PC-9 (cell line): ENCODE measurements at places on chromosomes 7 and 10. TPM values are rescaled to one million over a fixed set of nuclear protein-coding genes. Genes with fewer than 3 reads are reported as not detected.

The WDR86 gene
- total RNA-seq, result 7.7 and 12.4 TPM in 2 replicates

The TACC2 gene
- total RNA-seq, result 15.8 and 19.6 TPM in 2 replicates

DNA sequence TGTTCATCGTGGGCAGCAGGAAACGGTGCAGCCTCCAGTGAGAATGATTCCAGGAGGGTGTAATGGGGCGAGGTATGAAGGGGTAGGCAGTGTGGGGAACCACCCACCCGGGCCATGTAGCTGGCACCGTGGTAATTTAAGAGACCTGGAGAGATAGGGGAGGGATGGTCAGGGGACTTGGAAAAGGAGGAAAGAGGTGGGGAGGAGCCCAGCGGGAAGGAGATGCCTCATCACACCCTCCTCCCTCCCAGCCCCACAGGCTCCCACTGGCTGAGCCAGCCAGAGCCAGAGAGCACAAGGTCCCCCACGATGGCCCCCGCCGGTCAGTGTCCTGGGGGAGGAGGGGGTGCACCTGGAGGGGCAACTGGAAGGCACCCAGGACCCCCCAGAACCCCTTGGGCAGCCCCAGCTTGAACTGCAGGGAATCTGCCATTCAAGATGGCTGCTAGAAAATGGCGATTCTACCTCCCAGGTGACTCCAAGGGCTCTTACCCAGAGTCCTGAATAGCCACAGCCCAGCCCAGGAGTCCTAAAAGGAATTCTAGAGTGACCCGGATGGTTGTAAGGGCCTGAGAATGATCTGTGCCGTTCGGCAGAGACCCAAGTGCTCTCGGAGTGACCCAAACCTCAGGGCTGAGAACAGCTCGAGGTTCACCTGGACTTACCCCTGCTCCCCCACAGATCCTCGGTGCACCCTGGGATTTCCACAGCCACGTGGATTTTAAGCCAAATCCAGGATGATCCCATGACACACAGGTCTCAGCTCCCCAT is 28.8 kb downstream of the CALML3 start:
- no peaks in the 10 kb centered on the region for H3K36me3 ChIP-seq
- no peak overlapping the region for H3K4me3 ChIP-seq
- H3K27me3 ChIP-seq, result no peaks in the 10 kb centered on the region
- DNase-seq, result no peak
- H3K27ac ChIP-seq, result peak overlapping the region; percentile 100

- no peak overlapping the region for H3K4me3 ChIP-seq
- no peaks in the 10 kb centered on the region for H3K4me1 ChIP-seq
- DNase-seq, result no peak
- no peak overlapping the region for H3K27ac ChIP-seq
Measured at GRCh38 chr7:156993021-156993924, 17.2 kb downstream of the MNX1 start.

GRCh38 chr7:135914346-135914745 is 62.8 kb downstream of the MTPN start:
- no peak for DNase-seq
- H3K4me1 ChIP-seq, result peaks cover 1% of the 10 kb centered on the region; the same call in 1 of the 2 replicates
- H3K36me3 ChIP-seq, result no peaks in the 10 kb centered on the region
- H3K27ac ChIP-seq, result no peak overlapping the region
- no peaks in the 10 kb centered on the region for H3K27me3 ChIP-seq

DNA sequence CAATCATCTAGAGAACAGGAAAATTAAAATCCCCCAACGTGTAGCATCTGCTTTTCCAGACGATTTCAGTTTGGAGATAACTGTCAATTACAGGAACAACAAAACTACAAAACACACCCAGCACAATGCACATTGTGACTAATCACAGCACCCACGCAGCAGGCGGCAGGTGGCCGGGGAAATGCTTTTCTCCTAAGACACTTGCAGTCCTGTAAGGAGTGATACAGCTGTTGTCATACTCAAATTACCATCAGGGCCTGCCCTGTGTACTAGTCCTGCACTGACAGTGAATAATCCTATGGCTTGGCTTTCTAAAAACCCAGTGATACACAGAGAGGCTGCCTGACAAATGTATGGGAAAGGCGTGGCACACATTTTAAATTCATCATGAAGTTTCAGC is 37.8 kb downstream of the COBL start:
- H3K4me3 ChIP-seq, result no peak overlapping the region
- no peaks in the 10 kb centered on the region for H3K27me3 ChIP-seq
